ENCODE measurements at places on chromosomes 16 and 17.
A peak's percentile ranks its signal among the peaks of the same experiment; 100 is the strongest.

DNA sequence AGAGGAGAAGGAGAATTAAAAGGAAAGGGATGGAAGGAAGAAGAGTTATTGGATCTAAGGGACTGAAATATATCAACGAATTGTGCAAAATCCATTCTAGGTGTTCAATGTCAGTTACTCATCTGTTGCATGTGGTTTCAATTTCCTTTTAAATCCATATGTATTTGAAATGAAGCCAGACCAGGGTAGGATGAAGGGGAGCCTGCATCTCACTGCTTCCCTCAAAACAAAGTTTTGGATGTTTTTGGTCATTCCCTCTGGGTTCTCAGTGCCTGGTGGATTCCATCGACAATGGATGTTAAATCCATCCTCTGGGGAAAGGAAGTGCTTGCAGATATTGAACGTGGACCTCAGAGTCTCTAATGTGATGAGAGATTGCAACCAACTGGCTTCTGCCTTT is 103.5 kb upstream of the XYLT1 start:
- no peak for DNase-seq

GRCh38 chr17:3667366-3668278 is 756 bp downstream of the TAX1BP3 start:
- peak; percentile 65 for DNase-seq

- no peak for DNase-seq
These were observed 627.2 kb downstream of the TOX3 start for GRCh38 chr16:51919736-51920135.

DNA sequence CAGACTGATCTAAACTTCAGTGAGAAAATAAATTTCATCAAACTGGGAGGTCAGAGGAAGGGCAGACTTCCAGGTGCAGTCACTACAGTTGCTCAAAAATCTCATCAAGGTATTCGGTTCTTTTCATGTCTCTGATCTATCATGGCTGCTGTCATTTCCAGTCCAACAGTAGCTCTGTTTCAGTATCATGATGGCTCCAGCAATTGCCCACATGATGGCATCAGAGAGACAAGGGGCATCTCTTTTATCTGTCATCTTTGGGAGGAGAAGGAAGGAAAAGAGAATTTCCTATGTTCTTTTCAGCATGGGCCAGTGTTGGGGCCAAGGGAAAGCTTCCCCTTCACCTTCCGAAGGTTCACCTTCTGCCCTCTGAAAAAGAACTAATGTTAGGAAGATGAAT is 504.9 kb upstream of the HSBP1 start:
- no peak for DNase-seq

GRCh38 chr17:75723171-75723930 is 2.1 kb downstream of the ITGB4 start:
- DNase-seq: no peak
